ENCODE measurements at places on chromosomes 12 and 14.
A peak's percentile ranks its signal among the peaks of the same experiment; 100 is the strongest.

DNA sequence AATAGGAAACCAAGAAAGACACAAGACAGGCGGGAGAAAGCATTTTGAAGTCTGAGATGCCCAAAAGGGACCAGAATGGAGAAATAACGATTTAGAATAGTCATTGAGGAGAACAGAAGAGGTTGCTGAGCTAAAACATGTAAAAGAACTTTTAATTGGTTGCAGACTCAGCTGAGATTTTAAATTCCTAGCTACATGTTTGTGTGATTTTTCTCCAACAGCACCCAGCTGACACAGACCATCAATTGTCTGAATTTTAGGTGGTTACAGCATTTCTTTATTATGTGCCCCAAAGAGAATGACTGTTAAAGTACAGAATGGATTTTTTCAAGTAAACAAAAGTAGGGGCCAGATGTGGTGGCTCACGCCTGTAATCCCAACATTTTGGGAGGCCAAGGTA lies 50.3 kb downstream of the BAZ1A start:
- no peak for DNase-seq

- DNase-seq = no peak
Observed at GRCh38 chr14:87995500-87996290, 2.7 kb upstream of the GALC start.

- no peak for DNase-seq
Observed at GRCh38 chr14:42437809-42438208, 831.1 kb downstream of the LRFN5 start.

DNA sequence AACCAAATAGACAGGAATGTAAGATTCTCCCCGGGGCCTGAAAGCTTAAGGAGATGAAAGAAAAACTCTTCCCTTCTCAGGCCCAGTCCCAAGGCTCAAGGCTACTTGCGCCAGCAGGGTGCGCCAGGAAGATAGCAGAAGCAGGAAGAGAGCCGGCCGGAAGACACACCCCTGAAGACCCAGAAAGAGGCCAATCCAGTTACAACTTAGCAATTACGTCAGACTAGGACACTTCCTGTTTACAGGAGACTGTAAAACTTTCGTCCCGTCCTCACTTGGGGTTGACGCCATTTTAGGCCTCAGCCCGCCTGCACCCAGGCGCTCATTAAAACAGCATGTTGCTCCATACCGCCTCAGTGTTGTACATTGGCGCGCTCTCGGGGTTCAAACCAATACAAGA lies 9.4 kb downstream of the COX16 start:
- no peak for DNase-seq

GRCh38 chr14:79167957-79168356 lies 997.8 kb downstream of the NRXN3 start:
- DNase-seq = no peak

GRCh38 chr14:73248108-73248868 lies 11.0 kb downstream of the PAPLN start:
- no peak for DNase-seq

DNA sequence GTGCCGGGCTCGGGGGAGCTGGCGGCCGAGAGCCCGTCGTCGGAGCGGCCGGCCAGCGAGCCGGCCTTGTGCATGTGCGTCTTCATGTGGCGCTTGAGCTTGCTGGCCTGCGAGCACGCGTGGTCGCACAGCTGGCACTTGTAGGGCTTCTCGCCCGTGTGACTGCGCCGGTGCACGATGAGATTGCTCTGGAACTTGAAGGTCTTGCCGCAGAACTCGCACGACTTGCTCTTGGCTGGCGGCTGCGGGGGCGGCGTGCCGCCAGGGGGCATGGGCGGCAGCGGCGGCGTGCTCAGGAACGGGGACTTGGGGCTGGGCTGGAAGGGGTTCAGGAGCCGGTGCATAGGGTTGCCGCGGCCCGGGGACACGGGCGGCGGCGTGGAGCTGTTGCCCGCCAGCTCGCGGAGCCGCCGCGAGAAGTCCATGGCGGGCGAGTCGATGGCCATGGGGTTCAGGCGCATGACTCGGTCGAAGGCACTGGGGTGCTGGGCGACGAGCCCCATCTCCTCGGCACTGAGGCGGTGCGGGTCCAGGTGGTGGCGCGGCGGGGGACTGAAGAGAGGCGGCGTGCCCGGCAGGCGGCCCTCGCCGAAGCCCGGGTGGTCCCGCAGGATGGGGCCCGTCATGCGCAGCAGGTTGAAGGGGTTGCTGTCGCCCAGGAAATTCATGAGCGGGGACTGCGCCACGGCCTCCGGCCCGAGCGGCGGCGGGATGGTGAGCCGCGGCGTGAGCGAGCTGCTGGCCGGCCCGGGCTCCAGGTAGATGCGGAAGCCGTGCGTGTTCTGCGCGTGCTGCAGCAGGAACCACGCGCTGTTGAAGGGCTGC lies 96.5 kb downstream of the BCL11B start:
- no peak for DNase-seq

DNA sequence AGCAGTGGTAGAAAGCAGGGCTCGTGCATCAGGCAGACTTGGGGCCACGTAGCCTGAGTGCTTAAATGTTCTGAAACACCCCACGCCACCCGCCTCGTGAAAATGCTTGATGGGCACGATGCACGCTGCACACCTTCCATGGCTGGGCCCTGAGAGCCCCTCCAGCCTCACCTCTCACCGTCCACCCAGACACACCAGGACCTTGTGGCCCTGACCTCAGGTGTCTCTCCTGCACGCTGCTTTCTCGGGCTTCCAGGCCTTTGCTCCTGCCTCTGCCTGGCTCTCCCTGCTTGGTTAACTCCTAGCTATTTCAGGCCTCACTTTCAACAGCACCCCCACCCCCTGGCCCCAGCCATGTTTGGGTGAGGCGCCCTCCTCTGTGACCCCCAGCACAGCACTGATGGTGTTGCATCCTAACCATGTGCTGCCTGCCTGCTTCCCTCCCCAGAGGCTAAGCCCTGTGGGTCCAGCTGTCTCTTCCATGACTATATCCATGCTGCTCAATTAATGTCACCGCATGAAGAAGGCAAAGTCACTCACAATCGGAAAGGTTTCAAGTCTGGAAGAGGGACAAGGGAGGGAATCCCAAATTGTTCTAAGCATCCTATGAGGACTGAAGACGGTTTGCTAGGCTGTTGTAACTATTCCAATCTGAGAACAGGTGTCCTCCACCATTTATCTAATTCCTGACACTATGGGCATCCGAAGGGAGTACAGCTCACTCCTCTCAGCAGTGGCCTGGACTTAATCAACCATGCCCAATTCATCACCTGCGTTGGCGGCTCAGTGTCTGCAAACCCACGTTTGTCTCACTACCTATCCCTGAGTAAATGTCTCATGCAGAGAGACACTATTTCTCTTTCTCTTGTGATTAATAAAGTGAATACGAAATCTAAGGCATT lies 82.2 kb downstream of the CCDC88C start:
- no peak for DNase-seq

- DNase-seq = no peak
Observed at GRCh38 chr14:74671789-74672188, 41.1 kb downstream of the AREL1 start.

GRCh38 chr14:70995671-70996070 lies 88.4 kb downstream of the PCNX1 start:
- DNase-seq = no peak

DNA sequence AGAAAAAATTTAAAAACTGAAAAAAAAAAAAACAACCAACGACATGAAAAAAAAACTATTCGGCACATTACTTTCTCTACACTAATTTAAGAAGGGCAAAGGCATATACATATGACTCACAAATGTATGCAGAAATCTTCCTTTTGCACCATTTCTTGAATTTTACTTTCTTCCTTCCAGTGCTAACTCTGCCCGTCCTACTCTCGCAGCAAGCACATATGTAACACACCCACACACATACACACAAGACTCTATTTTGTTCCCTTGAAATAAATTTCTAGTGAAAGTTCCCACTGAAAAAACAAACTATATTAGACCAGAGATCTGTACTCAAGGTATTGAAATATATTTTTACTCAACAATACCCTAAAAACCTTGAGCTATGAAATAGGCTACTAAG lies 14.6 kb downstream of the BTG1 start:
- no peak for DNase-seq

DNA sequence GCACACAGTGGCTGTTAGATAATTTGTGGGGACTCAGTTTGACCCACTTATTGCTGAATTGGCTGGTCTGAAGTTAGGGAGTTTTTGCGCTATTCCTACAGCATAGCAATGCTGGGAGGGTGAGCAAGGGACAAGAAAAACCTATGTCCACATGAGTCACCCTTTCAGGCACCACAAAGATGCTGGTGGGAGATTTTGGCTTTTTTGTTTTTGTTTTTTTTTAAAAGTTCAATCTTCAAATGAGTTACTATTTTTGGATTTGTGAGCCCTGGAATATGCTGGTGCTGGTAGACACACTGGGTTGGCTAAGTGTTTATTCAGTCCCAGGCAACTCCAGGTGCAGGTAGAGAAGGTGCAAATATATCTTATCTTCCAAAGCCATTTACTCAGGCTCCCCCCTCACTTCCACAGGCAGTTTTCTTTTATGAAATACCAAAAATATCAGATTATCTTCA lies 143.4 kb downstream of the BTG1 start:
- DNase-seq = no peak

- DNase-seq = no peak
Observed at GRCh38 chr14:74064883-74065282, 19.4 kb downstream of the ALDH6A1 start.

- DNase-seq = no peak
Observed at GRCh38 chr14:56678838-56679237, 99.2 kb downstream of the TMEM260 start.

- no peak for DNase-seq
Observed at GRCh38 chr12:20950248-20950647, 139.7 kb downstream of the SLCO1B3 start.

DNA sequence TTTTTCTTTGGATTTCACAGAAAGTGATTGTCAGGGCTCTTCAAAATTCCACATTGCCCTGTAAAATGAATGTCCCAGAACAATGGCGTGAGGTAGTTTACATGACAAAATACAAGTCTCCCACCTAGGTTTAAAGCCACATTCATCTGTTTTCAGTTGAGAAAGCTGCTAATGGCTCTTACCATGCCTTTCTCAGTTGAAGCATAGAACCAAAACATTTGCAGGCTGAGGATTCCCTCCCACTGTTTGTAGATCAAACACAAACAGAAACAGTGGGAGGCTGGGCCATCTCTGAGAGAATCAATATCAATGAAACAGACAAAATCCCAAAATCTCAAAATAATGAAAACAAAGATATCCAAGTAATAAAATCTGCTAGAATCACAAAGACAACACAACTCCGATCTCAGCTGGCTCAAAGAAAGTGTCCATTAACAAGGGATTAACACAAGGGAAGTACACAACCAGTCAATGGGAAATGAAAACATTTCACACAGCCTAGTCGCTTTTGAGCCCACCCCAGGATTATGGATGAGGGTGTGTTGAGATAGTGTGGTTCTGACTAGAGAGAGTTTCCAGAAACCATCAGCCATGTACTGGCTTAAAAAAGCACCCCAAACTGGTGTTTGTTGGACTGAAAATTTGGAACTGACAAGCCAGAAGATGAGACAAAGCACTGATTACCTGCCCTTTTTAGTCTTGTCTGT lies 54.5 kb upstream of the TMEM260 start:
- DNase-seq = no peak

- no peak for DNase-seq
Observed at GRCh38 chr14:61176686-61177085, 104.5 kb downstream of the TMEM30B start.

GRCh38 chr12:8697120-8697475 lies 693 bp upstream of the RIMKLB start:
- no peak for DNase-seq

GRCh38 chr12:77060883-77061240 lies 4.5 kb downstream of the E2F7 start:
- no peak for DNase-seq

GRCh38 chr14:99727096-99727870 lies 43.2 kb downstream of the CYP46A1 start:
- DNase-seq = no peak

DNA sequence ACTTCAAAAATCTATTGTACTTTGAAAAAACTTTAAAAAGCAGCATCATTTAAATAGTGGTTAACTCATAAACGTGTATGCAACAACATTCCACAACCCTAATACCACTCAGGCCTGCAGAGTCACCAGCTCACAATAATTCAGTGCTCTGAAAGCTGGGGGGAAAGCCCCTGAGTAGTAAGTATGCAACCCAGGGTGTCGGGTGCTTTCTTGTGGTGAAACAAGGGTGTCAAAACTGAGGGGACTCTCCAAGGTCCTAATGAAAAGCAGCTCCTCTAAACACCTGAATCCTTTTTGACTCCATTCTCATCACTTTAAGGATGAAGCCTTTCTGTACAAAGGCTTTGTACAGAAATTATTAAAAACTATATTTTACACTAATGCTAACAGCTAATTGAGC lies 33.7 kb downstream of the FGFR1OP2 start:
- peak; percentile 55 for DNase-seq

- no peak for DNase-seq
Observed at GRCh38 chr12:101957252-101957959, 80.0 kb downstream of the DRAM1 start.

- no peak for DNase-seq
Observed at GRCh38 chr12:3747543-3747942, 5.4 kb downstream of the CRACR2A start.

GRCh38 chr12:59067083-59067482 lies 146.8 kb upstream of the LRIG3 start:
- no peak for DNase-seq

DNA sequence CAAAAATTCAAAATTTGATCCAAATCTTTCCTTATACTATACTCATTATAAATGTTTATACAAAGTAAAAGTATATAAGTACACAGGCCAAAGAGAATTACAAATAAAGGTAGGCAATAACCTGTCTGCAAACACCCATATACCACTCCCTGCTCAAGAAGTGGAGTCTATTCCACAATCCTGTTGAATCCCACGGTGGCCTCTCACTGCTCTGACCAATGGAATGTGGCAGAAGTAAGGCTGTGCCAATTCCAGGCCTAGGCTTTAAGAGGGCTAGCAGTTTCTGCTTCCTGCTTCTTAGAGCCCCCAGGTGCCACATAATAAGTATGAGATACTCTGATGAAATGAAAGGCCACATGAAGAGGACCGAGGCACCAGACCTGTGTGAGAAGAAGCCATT lies 79.8 kb upstream of the CFL2 start:
- no peak for DNase-seq

- no peak for DNase-seq
Observed at GRCh38 chr12:19978193-19978592, 390.1 kb upstream of the PDE3A start.

Measured in T-helper 1 cell (primary cell).